Esophagus muscularis mucosa (tissue), 4 donors: ENCODE measurements at places on chromosomes 2 and 18. TPM values are rescaled to one million over a fixed set of nuclear protein-coding genes. Genes with fewer than 3 reads are reported as not detected.

Gene NT5C1B
- total RNA-seq = not detected

Gene NYAP2
- total RNA-seq = not detected

GRCh38 chr2:128727914-128728313 lies 409.2 kb upstream of the HS6ST1 start:
- DNase-seq = no peak

- no peak for DNase-seq
These were observed 159.6 kb upstream of the SETBP1 start for GRCh38 chr18:44520981-44521667.

- no peak for DNase-seq
These were observed 48.5 kb downstream of the GAREM1 start for GRCh38 chr18:32422201-32422600.

GRCh38 chr18:48577478-48578190 lies 38.8 kb downstream of the CTIF start:
- DNase-seq = no peak
